Chondrocyte (in vitro differentiated cells): ENCODE measurements at places on chromosomes 7 and 10. TPM values are rescaled to one million over a fixed set of nuclear protein-coding genes. Genes with fewer than 3 reads are reported as not detected.

The NUTM2E gene
- total RNA-seq: 0.52 to 0.80 TPM (median 0.74 TPM) in 3 replicates

DNA sequence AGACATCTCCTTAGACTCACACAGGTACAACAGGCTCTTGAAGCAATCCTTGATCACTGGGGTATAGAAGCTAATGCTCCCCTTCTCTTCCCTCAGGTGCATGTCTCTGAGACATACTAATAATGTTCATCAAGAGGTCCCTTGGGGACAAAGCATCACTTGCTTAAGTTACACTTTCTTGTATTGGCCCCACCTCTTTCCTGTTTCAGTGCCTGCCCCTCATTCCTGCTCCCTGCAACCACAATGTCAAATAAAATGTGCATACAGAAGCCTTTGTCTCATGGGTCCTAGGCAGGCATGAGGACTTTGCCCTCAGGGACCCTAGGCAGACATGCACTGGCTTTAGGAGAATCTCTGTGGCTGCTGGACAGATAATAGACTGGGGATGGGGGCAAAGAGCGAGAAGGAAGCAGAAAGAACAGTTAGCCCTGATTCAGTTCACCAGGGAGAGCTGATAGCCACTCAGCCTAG is 175.0 kb upstream of the NPY start:
- no peaks in the 10 kb centered on the region for H3K4me1 ChIP-seq
- no peak for DNase-seq
- H3K36me3 ChIP-seq: no peaks in the 10 kb centered on the region
- H3K27ac ChIP-seq: no peak overlapping the region
- H3K4me3 ChIP-seq: no peak overlapping the region
- H3K27me3 ChIP-seq: peaks cover 1% of the 10 kb centered on the region

DNA sequence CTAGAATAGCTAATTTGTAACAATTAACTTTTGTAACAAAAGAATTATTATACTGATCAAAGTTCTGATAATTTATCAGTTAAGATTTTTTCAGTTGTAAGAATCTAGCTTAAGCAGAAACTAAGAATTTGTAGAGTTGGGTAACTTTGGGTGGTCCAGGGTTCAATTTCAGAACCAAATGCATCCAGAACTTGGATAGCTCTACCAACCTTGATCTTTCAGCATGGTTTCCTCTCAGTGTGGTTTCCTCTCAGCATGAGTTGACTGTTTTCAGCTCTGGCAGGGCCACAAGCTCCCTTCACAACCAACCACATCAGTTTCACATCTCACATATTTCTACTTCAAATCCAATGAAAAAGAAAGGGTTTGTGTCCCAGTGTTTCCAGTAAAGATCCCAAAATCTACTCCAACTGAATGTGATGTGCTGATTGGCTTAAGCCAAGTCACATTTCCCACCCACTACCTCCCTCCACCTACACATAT is 3.3 kb upstream of the FAS start:
- H3K4me1 ChIP-seq: peaks cover 57% of the 10 kb centered on the region
- no peaks in the 10 kb centered on the region for H3K36me3 ChIP-seq
- H3K4me3 ChIP-seq: no peak overlapping the region
- no peak overlapping the region for H3K27ac ChIP-seq
- DNase-seq: no peak

- peak overlapping the region; percentile 88 for H3K27ac ChIP-seq
- H3K36me3 ChIP-seq: peaks cover 7% of the 10 kb centered on the region
- peak overlapping the region; percentile 93 for H3K4me3 ChIP-seq
- H3K27me3 ChIP-seq: no peaks in the 10 kb centered on the region
- DNase-seq: no peak
Measured at GRCh38 chr7:100675105-100675451, 1.5 kb downstream of the GNB2 start.

- H3K4me3 ChIP-seq: no peak overlapping the region
- DNase-seq: no peak
- peaks cover 14% of the 10 kb centered on the region for H3K4me1 ChIP-seq
Measured at GRCh38 chr7:115475761-115476385, 554.0 kb downstream of the MDFIC start.

The PAPOLB gene
- 0.05 TPM in 1 of 3 replicates, not detected in the others for total RNA-seq

- H3K36me3 ChIP-seq: peaks cover 1% of the 10 kb centered on the region
- no peaks in the 10 kb centered on the region for H3K4me1 ChIP-seq
- H3K27me3 ChIP-seq: peaks cover 13% of the 10 kb centered on the region
- H3K4me3 ChIP-seq: no peak overlapping the region
Measured at GRCh38 chr7:1724118-1724910, 54.2 kb downstream of the ELFN1 start.

The LIPJ gene
- total RNA-seq: not detected in 3 replicates

DNA sequence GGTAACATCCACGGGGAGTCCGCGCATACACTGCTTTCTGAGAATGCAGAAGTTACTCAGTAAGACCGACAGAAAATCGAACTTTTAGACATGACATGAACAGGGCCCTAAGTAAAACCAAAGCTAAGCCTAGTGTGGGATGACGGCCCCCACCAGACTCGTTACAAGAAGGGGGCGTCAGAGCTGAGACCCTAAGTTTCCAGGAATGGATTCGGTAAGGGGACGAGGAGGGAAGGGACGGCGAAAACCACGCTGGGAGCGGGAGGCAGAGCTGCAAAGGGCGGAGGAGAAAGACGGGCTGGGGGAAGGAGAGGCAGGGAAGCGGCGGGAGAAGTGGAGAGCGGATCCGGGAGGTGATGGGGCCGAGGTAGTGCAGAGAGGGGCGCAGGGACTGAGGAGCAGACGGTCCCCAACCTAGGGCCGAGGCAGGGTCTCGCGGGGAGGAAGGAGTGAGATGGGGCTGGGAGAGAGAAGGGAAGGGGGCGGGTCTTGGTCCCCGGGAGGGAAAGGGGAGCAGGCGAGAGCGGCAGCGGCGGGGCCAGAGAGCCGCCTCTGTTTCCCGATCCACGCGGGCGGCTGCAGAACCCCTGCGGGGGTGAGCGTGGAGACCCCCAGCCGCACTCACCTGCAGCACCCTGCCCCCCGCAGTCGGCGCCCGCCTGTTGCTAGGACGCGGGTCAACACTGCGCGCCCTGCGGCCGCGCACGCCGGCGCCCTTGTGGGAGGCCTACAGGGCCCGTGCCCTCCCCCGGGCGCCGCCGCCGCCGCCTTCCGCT is 513 bp downstream of the ODAD2 start:
- H3K4me1 ChIP-seq: peaks cover 20% of the 10 kb centered on the region
- peak overlapping the region; percentile 97 for H3K4me3 ChIP-seq
- H3K36me3 ChIP-seq: no peaks in the 10 kb centered on the region
- no peak for DNase-seq
- H3K27me3 ChIP-seq: no peaks in the 10 kb centered on the region

GRCh38 chr10:11401264-11402235 is 209.9 kb downstream of the USP6NL start:
- H3K4me3 ChIP-seq: no peak overlapping the region
- H3K36me3 ChIP-seq: no peaks in the 10 kb centered on the region
- H3K27me3 ChIP-seq: no peaks in the 10 kb centered on the region
- H3K27ac ChIP-seq: no peak overlapping the region
- peaks cover 4% of the 10 kb centered on the region for H3K4me1 ChIP-seq

DNA sequence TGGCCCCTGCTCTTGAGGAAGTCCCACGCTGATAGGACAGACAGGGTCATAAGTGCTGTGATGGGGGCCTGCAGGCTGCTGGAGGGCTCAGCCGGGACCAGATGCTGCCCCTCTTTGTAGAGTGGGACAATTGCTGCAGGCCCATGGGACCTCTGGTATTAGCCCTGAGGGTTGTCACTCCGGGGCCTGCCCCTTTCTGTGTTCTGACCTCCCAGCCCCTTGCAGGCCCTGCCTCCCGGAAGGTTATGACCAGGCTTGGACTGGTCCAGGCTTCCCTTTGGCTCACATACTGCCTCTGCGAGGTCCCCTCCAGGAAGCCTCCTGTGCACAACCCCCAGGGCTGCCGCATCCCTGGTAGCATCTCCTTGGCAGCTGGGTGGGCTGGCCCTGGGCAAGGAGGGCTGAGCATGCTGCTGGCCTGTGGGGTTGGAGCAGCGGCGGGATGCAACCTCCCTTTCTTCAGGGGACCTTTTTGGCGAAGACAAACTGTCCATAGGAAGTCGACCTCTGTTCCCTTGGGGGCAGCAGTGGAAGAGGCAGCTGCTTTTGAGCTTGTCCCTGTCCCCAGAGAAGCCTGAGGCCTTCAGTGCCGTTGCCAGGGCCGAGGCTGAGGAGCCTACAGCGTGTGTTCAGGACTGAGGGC is 8.8 kb downstream of the LIMK1 start:
- DNase-seq: no peak
- no peak overlapping the region for H3K4me3 ChIP-seq
- peaks cover 3% of the 10 kb centered on the region for H3K36me3 ChIP-seq
- no peaks in the 10 kb centered on the region for H3K27me3 ChIP-seq
- peak overlapping the region; percentile 36 for H3K27ac ChIP-seq
- peaks cover 34% of the 10 kb centered on the region for H3K4me1 ChIP-seq

The ZNF503 gene
- total RNA-seq: 12.3 to 26.0 TPM (median 24.8 TPM) in 3 replicates

The SPDYE2B gene
- not detected in 3 replicates for total RNA-seq

GRCh38 chr7:90320801-90321494 is at the start of gene FAM237B:
Gene FAM237B (minus strand): TSS chr7:90321304. CDS start chr7:90319748, 1,556 bp downstream.
- no peak for DNase-seq
- H3K27me3 ChIP-seq: peaks cover 72% of the 10 kb centered on the region
- peaks cover 10% of the 10 kb centered on the region for H3K4me1 ChIP-seq
- peak within 1 kb of the TSS; percentile 53 for H3K4me3 ChIP-seq
- no peak within 1 kb of the TSS for H3K27ac ChIP-seq
- no peaks in the 10 kb centered on the region for H3K36me3 ChIP-seq

The AGAP3 gene
- 77.8 to 116 TPM (median 91.4 TPM) in 3 replicates for total RNA-seq

The ZNF467 gene
- total RNA-seq: 2.3 to 3.5 TPM (median 3.1 TPM) in 3 replicates

The DRGX gene
- not detected in 3 replicates for total RNA-seq
